ENCODE measurements at places on chromosomes 3 and 15. TPM values are rescaled to one million over a fixed set of nuclear protein-coding genes. Genes with fewer than 3 reads are reported as not detected.

Gene HDC
- not detected for total RNA-seq

Gene IL17RE
- 0.23 TPM for total RNA-seq

Gene COL8A1
- 7.8 TPM for total RNA-seq

Gene ALDH1L1
- 0.08 TPM for total RNA-seq

All from smooth muscle cell of the coronary artery (primary cell).